ENCODE measurements at places on chromosomes 6 and 20.

GRCh38 chr6:37321101-37321500 lies 32.7 kb upstream of the RNF8 start:
- no peaks in the 10 kb centered on the region for H3K4me1 ChIP-seq
- no peak for DNase-seq
- peaks cover 16% of the 10 kb centered on the region for H3K36me3 ChIP-seq
- no peaks in the 10 kb centered on the region for H3K27me3 ChIP-seq
- H3K4me3 ChIP-seq: no peak overlapping the region

DNA sequence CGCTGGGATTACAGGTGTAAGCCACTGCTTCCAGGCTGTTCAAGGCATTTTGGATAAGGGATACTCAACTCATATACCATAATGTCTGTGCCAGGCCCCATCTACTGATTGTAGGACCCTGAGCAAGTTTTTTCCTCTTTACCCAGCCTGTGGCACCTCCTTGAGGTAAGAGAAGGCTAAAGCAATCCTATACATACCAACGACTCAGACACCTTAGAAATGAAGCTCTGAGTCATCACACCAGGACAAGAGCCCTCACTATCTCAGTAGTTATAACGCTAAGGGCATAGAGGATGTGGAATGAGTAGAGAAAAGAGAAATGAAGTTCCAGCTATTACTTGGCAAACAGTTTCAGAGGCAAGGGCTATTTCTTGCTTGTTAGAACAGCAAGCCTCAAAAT lies 16.9 kb downstream of the NDRG3 start:
- H3K27ac ChIP-seq: 0 out of 2 replicates have a peak overlapping the region, but pooled peaks have one; percentile 48
- no peaks in the 10 kb centered on the region for H3K36me3 ChIP-seq
- H3K4me3 ChIP-seq: no peak overlapping the region
- H3K27me3 ChIP-seq: no peaks in the 10 kb centered on the region
- no peaks in the 10 kb centered on the region for H3K4me1 ChIP-seq
- peak; percentile 61 for DNase-seq

GRCh38 chr6:24520929-24521546 lies 26.3 kb downstream of the ALDH5A1 start:
- no peaks in the 10 kb centered on the region for H3K36me3 ChIP-seq
- H3K4me1 ChIP-seq: no peaks in the 10 kb centered on the region
- no peaks in the 10 kb centered on the region for H3K27me3 ChIP-seq
- H3K4me3 ChIP-seq: no peak overlapping the region
- no peak overlapping the region for H3K27ac ChIP-seq

DNA sequence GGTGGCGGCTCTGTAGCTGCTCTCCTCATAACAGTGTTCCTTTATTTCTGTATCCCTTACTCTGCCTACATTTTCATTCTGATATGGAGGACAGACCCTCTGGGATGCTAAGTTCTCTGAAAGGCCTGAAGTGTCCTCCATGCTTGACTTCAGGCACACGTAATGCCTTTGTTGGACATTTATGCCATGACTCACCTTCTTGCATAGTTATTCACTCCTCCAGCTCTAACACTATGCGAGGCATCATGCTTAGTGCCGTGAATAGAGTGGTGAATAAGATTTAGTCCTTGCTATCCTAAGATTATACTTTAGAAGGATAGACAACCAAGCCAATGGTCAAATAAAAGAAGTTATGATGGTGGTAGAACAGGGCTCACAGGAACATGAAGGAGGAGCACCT lies 760.9 kb upstream of the FLRT3 start:
- DNase-seq: no peak
- H3K4me3 ChIP-seq: no peak overlapping the region
- H3K27ac ChIP-seq: no peak overlapping the region
- no peaks in the 10 kb centered on the region for H3K4me1 ChIP-seq
- no peaks in the 10 kb centered on the region for H3K36me3 ChIP-seq

- no peak overlapping the region for H3K27ac ChIP-seq
- DNase-seq: peak; percentile 77
- no peaks in the 10 kb centered on the region for H3K27me3 ChIP-seq
- H3K4me1 ChIP-seq: no peaks in the 10 kb centered on the region
Observed at GRCh38 chr6:52416629-52417151, 3.5 kb upstream of the EFHC1 start.

GRCh38 chr20:25706793-25707192 lies 10.1 kb upstream of the ZNF337 start:
- H3K27ac ChIP-seq: no peak overlapping the region
- DNase-seq: no peak
- H3K36me3 ChIP-seq: no peaks in the 10 kb centered on the region
- no peak overlapping the region for H3K4me3 ChIP-seq
- no peaks in the 10 kb centered on the region for H3K27me3 ChIP-seq

GRCh38 chr6:34969662-34970265 lies 80.7 kb downstream of the ANKS1A start:
- H3K27me3 ChIP-seq: no peaks in the 10 kb centered on the region
- no peak overlapping the region for H3K4me3 ChIP-seq
- no peaks in the 10 kb centered on the region for H3K36me3 ChIP-seq
- H3K27ac ChIP-seq: no peak overlapping the region

DNA sequence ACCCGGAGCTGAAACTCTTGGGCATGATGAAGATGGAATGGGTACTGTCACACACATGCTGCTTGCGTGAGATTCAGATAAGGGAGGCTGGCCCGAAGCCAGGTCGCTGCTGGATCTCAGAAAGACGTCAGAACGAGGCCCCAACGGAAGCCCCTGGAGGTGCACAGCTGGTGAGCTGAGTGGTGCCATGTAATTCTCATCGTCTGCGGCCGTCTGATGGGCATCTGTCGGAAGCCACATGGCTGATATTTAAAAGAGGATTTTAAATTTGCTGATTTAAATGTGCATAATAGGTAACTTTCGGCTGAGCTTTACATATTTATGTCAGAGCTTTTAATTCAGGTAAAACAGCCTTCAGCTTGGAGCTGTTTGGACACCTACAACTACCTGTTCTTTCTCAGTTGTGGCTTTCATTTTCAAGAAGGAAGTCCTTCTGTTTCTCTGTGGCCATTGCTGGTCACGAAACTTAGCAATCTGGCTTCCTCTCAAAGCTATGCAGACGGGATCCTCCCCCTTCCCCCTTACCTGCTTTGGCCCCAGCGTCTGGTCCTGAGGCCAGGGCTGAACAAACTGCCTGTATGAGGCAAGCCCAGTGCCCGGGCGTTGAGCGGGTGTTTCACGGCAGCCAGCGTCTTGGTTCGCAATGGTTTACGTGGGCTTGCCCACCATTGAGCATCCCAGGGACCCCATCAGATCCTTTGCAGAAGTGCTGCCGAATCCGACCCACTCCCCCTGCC lies 9.2 kb downstream of the SLCO4A1 start:
- peak; percentile 39 for DNase-seq
- H3K4me1 ChIP-seq: peaks cover 9% of the 10 kb centered on the region
- H3K27me3 ChIP-seq: no peaks in the 10 kb centered on the region
- no peaks in the 10 kb centered on the region for H3K36me3 ChIP-seq
